ENCODE measurements at places on chromosomes 7 and 10. TPM values are rescaled to one million over a fixed set of nuclear protein-coding genes. Genes with fewer than 3 reads are reported as not detected.

Gene RADIL
- total RNA-seq: 0.38 TPM

Gene WDR86
- total RNA-seq: not detected

Gene ACHE
- under 0.01 TPM for total RNA-seq

Gene COL28A1
- total RNA-seq: under 0.01 TPM

Gene CFTR
- total RNA-seq: under 0.01 TPM

Gene NKX1-2
- not detected for total RNA-seq

Gene AKR1E2
- total RNA-seq: 14.8 TPM

Gene IL2RA
- not detected for total RNA-seq

Gene GPR15LG
- not detected for total RNA-seq

Gene TMEM213
- not detected for total RNA-seq

Gene RHOBTB1
- 22.6 TPM for total RNA-seq

Gene AGBL3
- 0.96 TPM for total RNA-seq

Gene EBLN1
- not detected for total RNA-seq

Gene PHKG1
- 1.4 TPM for total RNA-seq

Gene PKD2L1
- total RNA-seq: not detected

Gene INHBA
- total RNA-seq: 47.5 TPM

Gene ACADSB
- total RNA-seq: 3.4 TPM

Gene C7orf33
- not detected for total RNA-seq

Gene RNF32
- total RNA-seq: 0.77 TPM

Gene SLC39A12
- total RNA-seq: not detected

Gene TMEM72
- total RNA-seq: not detected

Gene MKX
- not detected for total RNA-seq

Gene COL1A2
- total RNA-seq: 5,973 TPM

Gene TMUB1
- total RNA-seq: 20.6 TPM

Gene METTL27
- total RNA-seq: 9.9 TPM

Gene RAPGEF5
- total RNA-seq: 11.7 TPM

Gene ZNF273
- total RNA-seq: 3.1 TPM

Gene MBL2
- total RNA-seq: not detected

Gene TWIST1
- total RNA-seq: 39.5 TPM

Gene SPDYE5
- total RNA-seq: not detected

Gene CPVL
- total RNA-seq: 0.58 TPM

Gene PRF1
- not detected for total RNA-seq

Gene TMEM26
- 0.19 TPM for total RNA-seq

Gene PNLIPRP2
- total RNA-seq: not detected

Gene SEMA3C
- total RNA-seq: 195 TPM

Gene BLNK
- not detected for total RNA-seq

Gene OPN1SW
- not detected for total RNA-seq

Gene NPFFR1
- not detected for total RNA-seq

Gene SUFU
- 2.5 TPM for total RNA-seq

Gene PLEKHS1
- total RNA-seq: not detected

Gene NAT16
- total RNA-seq: not detected

Gene ABCA13
- 0.56 TPM for total RNA-seq

Gene FAS
- total RNA-seq: 79.2 TPM

Gene CALML3
- total RNA-seq: not detected

Gene PDSS1
- 3.7 TPM for total RNA-seq

Gene POU6F2
- not detected for total RNA-seq

Gene PON1
- total RNA-seq: not detected

Gene ANKRD30A
- total RNA-seq: not detected

Gene CRTAC1
- total RNA-seq: 0.28 TPM

Gene ZCCHC24
- total RNA-seq: 15.0 TPM

Gene ADGRA1
- total RNA-seq: not detected

Gene SEMA3E
- 0.38 TPM for total RNA-seq

Gene PRPS1L1
- total RNA-seq: not detected

Gene TACC2
- 3.6 TPM for total RNA-seq

Gene AKR1C3
- 91.6 TPM for total RNA-seq

Gene ARF5
- total RNA-seq: 122 TPM

Gene SH3PXD2A
- 18.0 TPM for total RNA-seq

Gene CLRN3
- not detected for total RNA-seq

Data from regular cardiac myocyte (primary cell).